Mucosa of gallbladder (tissue), 1 donor: ENCODE measurements at places on chromosomes 16 and 17. TPM values are rescaled to one million over a fixed set of nuclear protein-coding genes. Genes with fewer than 3 reads are reported as not detected.

Gene CHST5
- total RNA-seq = 0.63 TPM

Gene SRCIN1
- 4.5 TPM for total RNA-seq

Gene CLEC3A
- 3.5 TPM for total RNA-seq

Gene ZFPM1
- total RNA-seq = 72.0 TPM

Gene ATP1B2
- total RNA-seq = 7.7 TPM

Gene TBC1D28
- not detected for total RNA-seq
